ENCODE measurements at places on chromosomes 4 and X.
A peak's percentile ranks its signal among the peaks of the same experiment; 100 is the strongest.

DNA sequence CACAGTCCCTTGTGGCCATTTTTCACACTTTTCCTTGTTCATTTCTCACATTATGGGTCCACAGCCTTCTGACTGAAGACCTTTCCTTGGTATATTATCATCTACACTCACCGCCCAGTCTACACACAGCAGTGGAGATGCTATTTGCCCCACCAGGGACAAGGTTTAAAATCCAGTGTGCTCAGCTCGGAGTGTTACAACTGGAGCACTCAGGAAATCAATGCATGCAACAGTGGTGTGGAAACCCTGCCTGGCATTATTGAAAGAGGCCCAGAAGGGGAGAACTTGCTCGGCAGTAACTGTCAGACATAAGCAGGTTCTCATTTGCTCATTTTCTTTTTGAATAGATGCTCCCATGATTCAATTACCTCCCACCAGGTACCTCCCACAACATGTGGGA lies 340.9 kb downstream of the DHRSX start:
- no peak for DNase-seq

GRCh38 chrX:7047951-7048350 lies 99.6 kb upstream of the STS start:
- no peak for DNase-seq

- no peak for DNase-seq
Observed at GRCh38 chrX:153948847-153949805, 4.7 kb upstream of the RENBP start.

GRCh38 chr4:1772853-1773538 lies 20.1 kb upstream of the FGFR3 start:
- no peak for DNase-seq

DNA sequence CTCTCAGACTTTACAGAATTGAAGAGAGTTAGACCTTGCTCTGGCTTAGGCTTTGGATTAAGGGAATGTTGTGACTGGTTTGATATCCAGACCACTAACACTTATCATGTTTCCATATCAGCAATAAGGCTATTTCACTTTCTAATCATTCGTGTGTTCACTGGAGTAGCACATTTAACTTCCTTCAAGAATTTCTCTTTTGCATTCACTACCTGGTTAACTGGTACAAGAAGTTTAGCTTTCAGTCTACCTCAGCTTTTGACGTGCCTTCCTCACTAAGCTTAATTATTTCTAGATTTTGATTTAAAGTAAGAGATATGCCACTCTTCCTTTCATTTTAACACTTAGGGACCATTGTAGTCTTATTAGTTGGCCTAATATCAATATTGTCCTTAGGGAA lies 62.6 kb downstream of the CASP6 start:
- DNase-seq, result no peak

- no peak for DNase-seq
Observed at GRCh38 chr4:106565727-106566126, 197.1 kb upstream of the GIMD1 start.

GRCh38 chrX:136660896-136661295 lies 12.9 kb downstream of the CD40LG start:
- DNase-seq, result no peak

DNA sequence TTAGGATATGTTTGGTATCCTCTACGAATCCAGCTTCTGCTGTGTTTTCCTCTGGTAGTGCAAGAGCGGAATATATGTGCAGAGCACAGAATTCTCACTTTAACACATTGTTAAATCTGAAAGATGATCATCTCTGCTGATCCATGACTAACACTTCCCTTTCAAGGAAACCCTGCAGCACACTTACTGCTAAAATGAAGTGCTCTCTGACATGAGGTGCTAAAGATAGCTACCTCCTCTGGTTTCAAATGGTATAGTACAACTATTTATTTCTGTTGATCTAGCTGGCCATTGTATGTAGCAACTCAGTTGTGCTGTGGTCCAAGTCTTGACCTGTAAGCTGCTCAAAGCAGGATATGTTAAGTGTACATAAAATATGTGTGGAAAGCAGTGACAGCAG lies 162.4 kb upstream of the FMR1 start:
- DNase-seq, result no peak

GRCh38 chr4:2806390-2807355 lies 13.8 kb downstream of the SH3BP2 start:
- DNase-seq, result no peak

- no peak for DNase-seq
Observed at GRCh38 chrX:44330227-44330626, 13.2 kb downstream of the EFHC2 start.

GRCh38 chr4:52825460-52826090 lies 36.5 kb upstream of the RASL11B start:
- no peak for DNase-seq

DNA sequence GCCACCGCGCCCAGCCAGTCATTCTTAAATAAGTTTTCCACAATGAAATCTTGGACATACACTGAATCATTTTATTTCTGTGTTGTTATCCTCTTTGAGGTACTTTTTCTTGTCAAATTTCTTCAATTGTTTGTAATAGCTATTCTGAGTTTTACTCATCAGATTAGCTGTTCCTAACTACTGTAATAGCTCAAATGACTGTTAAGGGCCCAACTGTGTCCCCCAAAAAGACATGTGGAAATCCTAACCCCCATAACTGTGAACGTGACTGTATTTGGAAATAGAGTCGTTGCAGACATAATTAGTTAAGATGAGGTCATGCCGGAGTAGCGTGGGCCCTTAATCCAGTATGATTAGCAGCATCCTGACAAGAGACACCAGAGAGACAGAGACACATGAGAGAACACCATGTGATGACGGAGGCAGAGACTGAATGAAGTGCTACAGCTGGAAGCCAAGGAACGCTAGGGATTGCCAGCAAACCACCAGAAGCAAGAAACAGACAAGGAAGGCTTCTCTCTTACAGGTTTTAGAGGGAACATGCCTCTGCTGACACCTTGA lies 22.9 kb downstream of the ACOT9 start:
- DNase-seq, result no peak

- DNase-seq, result no peak
Observed at GRCh38 chr4:187109636-187110035, 386.0 kb upstream of the FAT1 start.

GRCh38 chr4:41448934-41449333 lies 89.0 kb upstream of the LIMCH1 start:
- no peak for DNase-seq

DNA sequence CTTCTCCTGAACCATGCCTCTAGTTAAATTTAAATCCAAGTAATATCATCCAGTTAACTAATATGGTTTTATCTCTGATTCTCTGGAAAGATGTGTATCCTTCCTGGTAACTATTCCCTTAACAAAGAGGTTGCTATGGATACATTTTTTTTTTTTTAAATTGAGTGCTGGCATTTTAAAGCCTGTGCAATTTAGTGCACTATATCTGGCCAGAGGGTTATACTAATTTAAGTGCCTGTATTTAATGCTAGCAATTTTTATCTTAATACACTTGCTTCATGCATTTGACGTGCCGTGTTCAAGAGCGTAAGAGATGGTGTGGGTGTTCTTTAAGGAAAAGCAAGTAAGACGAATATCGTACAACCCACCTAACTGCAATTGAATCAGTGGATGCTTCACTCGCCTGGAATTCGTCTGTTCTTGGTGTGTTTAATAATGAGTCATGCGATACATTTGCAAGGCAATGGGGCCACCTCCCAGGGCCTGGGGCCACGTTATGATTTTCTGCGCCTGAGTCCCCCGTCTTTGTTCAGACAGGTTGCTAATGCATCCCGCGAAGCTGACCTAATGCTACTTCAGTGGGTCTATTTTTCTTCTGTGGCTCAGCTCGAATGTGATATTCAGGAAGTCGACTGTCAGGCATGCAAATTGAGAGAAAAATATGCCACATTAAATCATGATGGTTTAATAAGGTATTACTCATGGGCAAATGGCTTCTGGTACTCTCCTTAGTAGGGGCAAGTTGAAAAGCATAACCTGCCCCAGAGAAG lies 14.2 kb upstream of the MID1 start:
- no peak for DNase-seq

DNA sequence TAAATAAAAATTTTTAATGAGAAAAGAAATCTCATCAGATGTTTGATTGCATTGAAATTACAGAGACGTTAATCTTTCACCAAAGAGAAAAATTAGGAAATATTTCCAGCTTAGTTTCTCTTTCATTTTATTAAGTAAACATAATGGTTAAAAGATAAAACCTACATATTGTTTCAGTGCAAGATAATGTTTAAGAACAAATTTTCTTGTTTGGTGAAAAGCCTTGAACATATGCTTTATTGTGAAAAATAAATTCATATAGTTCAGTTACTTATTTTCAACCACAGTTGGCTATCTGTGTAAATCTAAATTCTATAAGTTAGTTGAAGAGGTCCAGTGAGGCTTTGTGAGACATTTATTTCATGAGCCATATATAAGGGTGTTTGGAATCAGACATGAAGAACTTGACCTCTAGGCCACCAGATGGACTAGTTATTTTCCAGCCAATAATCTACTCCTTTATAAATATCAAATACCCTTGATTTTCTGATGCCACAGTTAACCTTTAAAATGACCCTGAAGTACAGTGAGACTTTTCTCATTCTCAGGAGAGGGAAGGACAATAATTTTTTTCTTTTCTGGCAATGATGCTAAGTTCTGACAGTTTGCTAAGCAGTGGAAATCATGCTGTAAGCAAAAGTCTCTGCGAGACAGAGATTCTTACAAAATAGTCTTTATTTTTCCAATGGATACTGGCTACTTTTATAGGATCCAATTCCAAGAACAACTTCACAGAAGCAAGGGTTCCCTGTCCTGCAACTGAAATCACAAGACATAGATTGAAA lies 2.5 kb downstream of the ARSJ start:
- DNase-seq, result no peak

DNA sequence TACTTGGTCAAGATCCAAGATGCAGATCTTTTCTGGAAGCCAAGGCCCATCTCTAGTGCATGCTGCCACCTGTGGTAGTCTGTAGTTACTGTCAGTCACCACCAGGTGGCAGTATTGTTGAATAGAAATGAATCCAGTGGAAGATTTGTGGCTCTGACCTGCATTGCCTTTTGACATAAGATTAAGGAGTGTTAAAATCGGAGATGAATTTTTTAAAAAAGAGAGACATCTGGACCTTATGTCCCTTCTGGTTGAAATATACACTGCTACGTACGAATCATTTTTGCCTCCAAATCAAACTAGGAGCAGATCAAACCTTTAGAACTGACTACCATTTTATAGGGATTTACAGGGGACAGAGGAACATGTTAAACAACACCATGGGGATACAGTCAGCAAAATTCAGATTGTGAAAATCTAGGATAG lies 46.9 kb upstream of the RHOH start:
- DNase-seq, result peak; percentile 82

- no peak for DNase-seq
Observed at GRCh38 chrX:73214426-73215094, at the start of gene NAP1L2. Gene NAP1L2, minus strand, starts transcription at chrX:73214851. Its CDS starts 359 bp downstream, at chrX:73214492.

GRCh38 chrX:135984256-135984655 lies 979 bp upstream of the SLC9A6 start:
- DNase-seq, result no peak

DNA sequence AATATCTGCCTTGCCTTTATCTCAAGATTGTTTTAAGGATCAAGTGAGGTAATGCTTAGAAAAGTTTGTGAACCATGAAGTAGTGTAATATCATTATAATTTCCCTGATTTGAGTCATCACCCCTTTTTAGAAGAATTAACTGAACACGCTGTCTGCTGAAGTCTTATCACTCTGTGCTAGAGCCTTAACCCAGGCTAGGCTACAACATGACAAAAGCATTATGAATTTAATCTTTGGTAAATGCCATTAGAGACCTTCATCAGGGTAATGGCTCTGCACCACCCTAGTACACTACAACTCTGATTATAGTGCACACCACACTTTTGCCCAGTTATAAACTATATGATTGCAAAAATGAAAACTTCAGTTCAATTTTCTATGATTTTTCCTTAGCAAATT lies 118.3 kb downstream of the ADGRL3 start:
- DNase-seq, result no peak

- DNase-seq, result no peak
Observed at GRCh38 chrX:110036162-110037033, 33.5 kb downstream of the TMEM164 start.

DNA sequence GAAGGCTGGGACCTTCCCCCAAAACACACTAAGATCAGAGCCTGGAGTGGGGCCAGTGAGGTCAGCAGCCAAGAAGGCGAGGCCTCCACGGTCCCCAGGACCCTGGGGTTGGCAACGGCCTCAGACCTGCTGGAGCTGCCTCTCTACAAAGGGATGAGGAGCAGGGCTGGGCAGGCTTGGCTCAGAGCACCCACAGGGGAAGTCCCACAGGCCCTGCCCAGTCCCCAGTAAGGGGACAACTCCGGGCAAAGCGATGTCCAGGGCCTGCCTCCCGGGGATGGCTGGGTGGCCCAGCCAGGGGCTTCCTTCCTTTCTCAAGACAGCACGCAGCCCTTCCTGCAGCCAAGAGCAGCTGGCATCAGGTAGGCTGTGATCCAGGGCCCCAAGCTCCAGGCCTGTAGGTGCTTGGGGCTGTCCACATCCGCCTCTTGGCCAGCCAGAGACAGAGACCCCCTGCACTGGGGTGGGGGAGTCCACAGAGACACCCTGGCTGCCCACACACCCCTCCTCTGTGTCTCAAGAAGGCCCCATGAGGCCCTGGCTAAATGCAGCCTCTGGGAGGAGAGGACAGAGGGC lies 5.7 kb downstream of the MXD4 start:
- DNase-seq, result peak; percentile 9

DNA sequence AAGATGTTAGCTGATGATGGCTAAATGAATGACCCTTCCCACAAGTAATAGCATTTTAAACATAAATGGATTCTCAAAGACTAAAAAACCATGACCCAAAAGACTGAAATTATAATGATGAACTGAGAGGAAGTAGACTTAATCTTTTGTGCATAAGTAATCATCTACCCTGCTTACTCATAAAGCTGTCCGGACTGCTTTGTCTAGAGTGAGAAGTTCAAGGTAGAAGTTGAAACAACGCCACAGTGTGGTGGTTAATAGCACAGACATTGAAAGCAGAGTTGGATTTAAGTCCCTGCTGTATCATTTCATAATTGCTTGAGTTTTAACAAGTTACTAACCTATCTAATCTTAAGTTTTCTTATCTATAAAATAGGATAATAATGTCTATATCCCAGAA lies 346.6 kb downstream of the CENPC start:
- DNase-seq, result no peak

All from memory B cell (primary cell).